ENCODE measurements at places on chromosomes 13 and 19. TPM values are rescaled to one million over a fixed set of nuclear protein-coding genes. Genes with fewer than 3 reads are reported as not detected.

The ZNF835 gene
- total RNA-seq: 1.2 TPM

The PSENEN gene
- 26.7 TPM for total RNA-seq

The BEST2 gene
- not detected for total RNA-seq

The ADPRHL1 gene
- 2.4 TPM for total RNA-seq

The ATP4B gene
- not detected for total RNA-seq

The NPAS1 gene
- 0.32 TPM for total RNA-seq

DNA sequence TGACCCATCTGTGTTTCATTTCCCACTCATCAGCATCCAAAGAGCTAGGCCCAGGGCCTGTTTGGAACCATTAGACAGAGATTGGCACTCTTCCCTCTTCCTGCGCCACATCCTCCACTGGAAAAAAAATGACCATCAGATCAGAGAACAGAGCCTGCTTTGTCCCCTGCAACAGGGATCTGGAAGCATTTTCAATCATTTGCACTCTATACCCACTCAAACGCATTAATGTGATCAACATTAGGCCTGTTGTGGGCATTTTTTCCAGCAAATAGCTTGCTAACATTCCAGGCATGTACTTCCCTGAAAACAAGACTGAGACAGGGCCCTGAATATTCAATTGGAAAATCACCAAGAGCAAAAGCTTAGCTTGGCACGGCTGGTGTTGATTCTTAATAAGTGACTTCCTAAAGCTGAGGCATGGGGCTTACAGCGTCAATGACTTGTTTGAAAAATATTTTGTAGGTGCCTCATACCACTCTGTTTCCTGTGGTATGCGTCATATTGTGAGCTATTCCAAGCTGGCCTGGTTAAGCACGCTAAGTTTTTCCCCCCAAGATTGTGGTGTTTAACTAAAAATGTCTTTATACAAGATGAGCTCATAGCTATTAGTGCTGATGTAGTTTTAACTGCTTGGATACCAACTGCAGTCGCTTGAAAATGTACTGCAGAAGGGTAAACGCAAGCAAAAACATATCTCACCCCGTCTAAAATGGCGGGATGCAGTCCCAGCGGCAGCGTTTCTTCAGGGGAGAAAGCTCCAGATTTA is 404.4 kb downstream of the SPRY2 start:
- H3K27me3 ChIP-seq: no peaks in the 10 kb centered on the region
- peak; percentile 39 for DNase-seq
- H3K27ac ChIP-seq: peak overlapping the region; percentile 45
- H3K4me1 ChIP-seq: no peaks in the 10 kb centered on the region
- no peaks in the 10 kb centered on the region for H3K36me3 ChIP-seq

- no peaks in the 10 kb centered on the region for H3K4me1 ChIP-seq
- no peaks in the 10 kb centered on the region for H3K36me3 ChIP-seq
- no peaks in the 10 kb centered on the region for H3K27me3 ChIP-seq
- no peak overlapping the region for H3K4me3 ChIP-seq
These were observed 16.8 kb upstream of the ELAVL1 start for GRCh38 chr19:8022275-8022674.

DNA sequence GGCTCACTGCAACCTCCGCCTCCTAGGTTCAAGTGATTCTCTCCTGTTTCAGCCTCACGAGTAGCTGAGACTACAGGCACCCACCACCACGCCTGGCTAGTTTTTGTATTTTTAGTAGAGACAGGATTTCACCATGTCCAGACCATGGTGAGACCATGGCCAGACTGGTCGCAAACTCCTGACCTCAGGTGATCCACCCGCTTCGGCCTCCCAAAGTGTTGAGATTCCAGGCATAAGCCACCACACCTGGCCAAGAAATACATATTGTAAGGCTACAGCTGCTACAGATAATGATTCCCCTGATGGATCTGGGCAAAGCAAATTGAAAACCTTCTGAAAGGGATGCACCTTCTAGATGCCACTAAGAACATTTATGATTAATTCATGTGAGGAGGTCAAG is 17.8 kb downstream of the PLPP2 start:
- DNase-seq: no peak
- no peak overlapping the region for H3K4me3 ChIP-seq

DNA sequence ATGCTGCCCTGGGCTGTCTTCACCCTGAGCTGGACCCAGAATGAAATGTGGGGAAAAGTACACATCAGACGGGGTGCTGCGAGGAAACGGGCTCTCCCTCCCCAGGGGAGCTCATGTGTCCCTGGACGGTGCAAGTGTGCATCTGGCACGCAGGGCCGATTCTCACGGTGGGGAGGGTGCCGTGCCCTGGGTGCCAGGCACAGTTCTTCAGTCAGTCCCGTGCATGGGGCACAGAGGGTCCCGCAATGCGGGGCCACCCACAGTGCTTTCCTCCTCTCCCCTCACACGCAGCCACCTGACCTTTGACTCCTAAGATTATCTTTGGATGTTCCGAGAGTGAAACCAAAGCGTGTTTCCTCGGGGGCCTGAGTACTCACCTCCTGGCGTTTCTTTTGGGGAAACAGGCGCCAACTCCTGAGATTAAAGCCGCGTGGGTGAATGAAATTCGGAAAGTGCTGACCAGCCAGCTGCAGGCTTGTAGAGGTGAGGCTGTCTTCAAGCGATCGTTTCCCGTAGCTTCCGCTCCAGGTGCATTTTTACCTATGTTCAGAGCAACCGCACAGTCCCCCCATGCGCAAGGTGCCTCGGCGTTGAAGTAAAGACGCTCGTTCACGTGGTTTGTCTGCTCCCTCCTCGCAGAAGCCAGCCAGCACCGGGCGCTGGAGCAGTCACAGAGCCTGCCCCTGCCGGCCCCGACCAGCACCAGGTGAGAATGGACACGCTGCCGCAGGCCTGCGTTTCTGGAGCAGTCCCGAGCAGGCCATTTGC is 17.5 kb upstream of the F7 start:
- H3K4me1 ChIP-seq: no peaks in the 10 kb centered on the region
- no peak overlapping the region for H3K27ac ChIP-seq
- no peak overlapping the region for H3K4me3 ChIP-seq
- H3K27me3 ChIP-seq: no peaks in the 10 kb centered on the region
- no peak for DNase-seq

GRCh38 chr19:42487032-42487797 is 41.1 kb downstream of the CEACAM1 start:
- H3K27me3 ChIP-seq: no peaks in the 10 kb centered on the region
- H3K4me1 ChIP-seq: peaks cover 7% of the 10 kb centered on the region
- H3K36me3 ChIP-seq: no peaks in the 10 kb centered on the region

DNA sequence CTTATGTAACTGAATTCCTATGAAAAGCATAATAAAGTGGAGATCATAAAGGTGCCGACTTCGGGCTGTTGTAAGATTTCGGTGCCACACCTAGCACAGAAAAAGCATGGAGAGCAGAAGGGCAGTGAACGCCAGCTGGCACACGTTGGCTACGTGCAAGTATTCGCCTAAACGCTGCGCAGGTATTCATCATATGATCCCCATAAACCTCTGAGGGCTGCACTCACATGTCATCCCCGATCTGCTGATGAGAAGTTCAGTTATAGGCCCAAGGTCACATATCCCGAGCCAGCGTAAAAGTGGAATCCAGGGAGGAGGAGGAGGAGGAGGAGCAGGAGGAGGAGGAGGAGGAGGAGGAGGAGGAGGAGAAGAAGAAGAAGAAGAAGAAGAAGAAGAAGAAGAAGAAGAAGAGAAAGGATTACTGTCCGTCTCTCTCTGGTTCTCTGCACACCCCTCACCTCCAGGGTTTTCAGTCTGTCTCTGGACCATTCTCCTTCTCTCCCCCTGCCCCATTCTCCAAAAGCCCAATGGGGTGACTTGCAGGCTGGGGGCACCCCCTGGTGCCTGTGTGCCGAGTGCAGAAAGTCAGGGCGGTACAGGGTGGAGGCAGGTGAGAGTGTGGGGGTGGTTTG is 18.6 kb upstream of the CYP2S1 start:
- H3K27me3 ChIP-seq: no peaks in the 10 kb centered on the region
- H3K4me1 ChIP-seq: no peaks in the 10 kb centered on the region
- no peak overlapping the region for H3K27ac ChIP-seq
- no peak overlapping the region for H3K4me3 ChIP-seq

- no peaks in the 10 kb centered on the region for H3K36me3 ChIP-seq
- H3K4me1 ChIP-seq: no peaks in the 10 kb centered on the region
- H3K4me3 ChIP-seq: no peak overlapping the region
- no peak for DNase-seq
- no peak overlapping the region for H3K27ac ChIP-seq
- no peaks in the 10 kb centered on the region for H3K27me3 ChIP-seq
These were observed 50.2 kb downstream of the ZNF146 start for GRCh38 chr19:36265064-36265463.

GRCh38 chr13:36774931-36775330 is 44.1 kb upstream of the RFXAP start:
- H3K27me3 ChIP-seq: no peaks in the 10 kb centered on the region
- no peak overlapping the region for H3K27ac ChIP-seq
- no peaks in the 10 kb centered on the region for H3K4me1 ChIP-seq
- no peaks in the 10 kb centered on the region for H3K36me3 ChIP-seq
- no peak for DNase-seq

- no peaks in the 10 kb centered on the region for H3K27me3 ChIP-seq
- no peaks in the 10 kb centered on the region for H3K4me1 ChIP-seq
- H3K4me3 ChIP-seq: no peak overlapping the region
These were observed 342.6 kb upstream of the KLF12 start for GRCh38 chr13:74476788-74477187.

DNA sequence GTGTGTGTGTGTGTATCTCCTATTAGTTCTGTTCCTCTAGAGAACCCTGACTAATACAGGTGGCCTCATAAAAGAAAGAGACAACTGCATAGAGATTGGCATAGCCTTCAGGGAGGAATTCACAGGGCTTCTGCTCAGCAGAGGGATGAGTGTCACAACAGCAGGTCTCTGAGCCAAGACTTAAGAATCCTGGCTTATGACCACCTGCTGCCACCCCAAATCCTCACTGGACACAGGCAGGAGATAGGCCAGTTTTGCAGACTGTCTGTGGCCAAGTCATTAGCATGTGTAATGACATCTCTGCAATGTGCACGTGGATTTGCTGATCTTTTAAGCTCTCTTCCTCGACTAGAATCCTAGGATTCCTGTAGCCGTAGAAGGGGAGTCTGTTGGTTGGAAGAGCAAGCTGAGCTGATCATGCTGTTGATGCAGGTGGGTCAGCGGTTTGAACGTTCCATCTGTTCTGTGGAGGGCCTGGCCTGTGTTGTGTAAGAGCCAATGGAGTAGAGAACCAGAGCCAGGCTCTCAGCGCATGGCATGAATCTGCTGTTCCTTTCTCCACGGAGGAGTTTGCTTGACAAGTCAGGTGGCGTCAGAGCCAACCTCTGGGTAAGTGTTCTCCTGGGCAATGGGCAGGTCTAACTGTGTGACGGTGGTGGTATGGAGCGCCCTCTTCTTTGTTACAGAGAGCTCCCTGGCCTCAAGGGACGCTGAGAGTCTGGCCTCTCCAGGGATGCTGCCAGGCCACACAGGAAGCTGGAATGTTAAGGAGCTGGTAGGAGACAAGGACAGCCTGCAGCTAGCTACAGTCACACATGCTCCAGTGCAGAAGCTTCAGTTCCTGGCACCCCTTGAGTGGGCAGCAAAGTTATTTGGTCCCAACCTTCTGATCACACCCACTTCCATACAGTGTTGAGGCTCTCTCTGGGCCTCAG is 503.1 kb downstream of the FOXO1 start:
- peaks cover 5% of the 10 kb centered on the region for H3K4me1 ChIP-seq
- no peaks in the 10 kb centered on the region for H3K27me3 ChIP-seq
- no peak overlapping the region for H3K27ac ChIP-seq

DNA sequence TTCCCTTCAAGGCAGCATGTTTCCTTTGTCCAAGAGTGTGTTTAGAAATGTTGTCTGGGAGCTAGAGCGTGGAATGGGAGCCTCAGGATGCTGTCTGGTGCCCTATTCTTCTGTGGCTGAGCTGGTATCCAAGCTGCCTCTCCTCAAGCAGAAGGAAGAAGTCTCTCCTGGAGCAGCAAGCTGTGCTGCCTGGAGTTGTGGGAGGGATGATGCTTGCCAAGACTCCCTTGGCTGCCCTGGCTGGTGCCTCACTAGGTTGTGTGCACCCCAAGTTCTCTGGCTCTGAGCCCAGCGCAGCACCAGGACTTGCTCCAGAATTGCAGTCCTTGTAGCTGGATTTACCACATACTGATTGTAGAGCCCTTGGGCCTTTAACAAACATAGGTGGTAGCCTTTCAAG is 4.7 kb upstream of the CYP4F3 start:
- no peaks in the 10 kb centered on the region for H3K4me1 ChIP-seq
- H3K27ac ChIP-seq: no peak overlapping the region
- H3K4me3 ChIP-seq: no peak overlapping the region
- no peak for DNase-seq

GRCh38 chr19:13207237-13207845 is 57.1 kb downstream of the IER2 start:
- H3K27me3 ChIP-seq: no peaks in the 10 kb centered on the region
- H3K27ac ChIP-seq: peak overlapping the region; percentile 28
- no peak for DNase-seq
- H3K4me1 ChIP-seq: no peaks in the 10 kb centered on the region
- H3K36me3 ChIP-seq: no peaks in the 10 kb centered on the region

- no peaks in the 10 kb centered on the region for H3K4me1 ChIP-seq
- H3K27ac ChIP-seq: no peak overlapping the region
- no peaks in the 10 kb centered on the region for H3K36me3 ChIP-seq
- no peak overlapping the region for H3K4me3 ChIP-seq
- no peaks in the 10 kb centered on the region for H3K27me3 ChIP-seq
These were observed 30.9 kb downstream of the NUMBL start for GRCh38 chr19:40659566-40659965.

DNA sequence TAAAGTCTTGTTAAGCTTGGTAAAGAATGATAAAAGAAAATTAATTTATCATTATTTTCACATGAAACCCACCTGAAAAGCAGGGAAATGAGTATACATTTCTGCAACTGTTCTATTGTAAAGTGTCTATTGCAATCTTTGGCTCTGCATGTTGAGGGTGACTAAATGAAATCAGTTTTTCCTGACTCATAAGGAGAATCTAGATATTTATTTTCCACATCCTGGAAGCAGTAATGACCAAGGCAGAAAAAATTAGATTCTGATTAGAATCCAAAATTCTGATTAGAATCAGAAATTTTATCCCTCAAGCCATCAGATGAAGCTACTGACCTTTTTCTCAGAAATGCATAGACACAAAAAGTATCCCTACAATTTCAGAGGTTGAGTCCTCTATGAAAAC is 178.4 kb downstream of the MYO16 start:
- H3K36me3 ChIP-seq: no peaks in the 10 kb centered on the region
- no peak overlapping the region for H3K27ac ChIP-seq
- no peaks in the 10 kb centered on the region for H3K4me1 ChIP-seq
- H3K27me3 ChIP-seq: no peaks in the 10 kb centered on the region
- no peak overlapping the region for H3K4me3 ChIP-seq
- DNase-seq: no peak

DNA sequence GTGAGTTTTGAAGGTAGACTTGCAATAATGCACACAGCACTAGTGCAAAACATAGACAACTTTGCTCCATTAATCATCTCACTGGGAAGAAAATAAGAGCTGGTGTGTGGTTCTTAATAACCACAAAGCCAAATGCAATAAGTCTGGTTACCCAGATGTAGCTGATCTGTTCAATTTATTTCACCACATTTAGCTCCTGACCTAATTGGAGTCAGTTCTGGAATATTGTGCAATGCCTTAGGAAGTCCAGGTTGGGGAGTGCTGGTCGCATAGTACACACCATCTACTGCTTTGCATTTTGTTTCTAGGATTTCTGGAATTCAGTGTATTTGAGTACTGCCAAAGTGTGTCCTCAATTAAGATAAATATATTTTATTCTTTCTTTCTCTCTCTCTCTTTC is 483.3 kb upstream of the SPRY2 start:
- H3K27me3 ChIP-seq: no peaks in the 10 kb centered on the region
- DNase-seq: no peak
- H3K4me3 ChIP-seq: no peak overlapping the region
- no peaks in the 10 kb centered on the region for H3K36me3 ChIP-seq
- no peak overlapping the region for H3K27ac ChIP-seq

All from pancreas (tissue), 10 donors.